Stimulated activated CD8-positive, alpha-beta memory T cell treated with anti-CD3 and anti-CD28 coated beads, Interleukin-7, amount 100 ng/mL, for 1 hour (primary cell): ENCODE measurements at places on chromosomes 3 and 15.

GRCh38 chr15:95497634-95498033, 832.9 kb upstream of the NR2F2 start:
- no peak for DNase-seq

GRCh38 chr3:53693451-53693850, 152.8 kb downstream of the CHDH start:
- no peak for DNase-seq

DNA sequence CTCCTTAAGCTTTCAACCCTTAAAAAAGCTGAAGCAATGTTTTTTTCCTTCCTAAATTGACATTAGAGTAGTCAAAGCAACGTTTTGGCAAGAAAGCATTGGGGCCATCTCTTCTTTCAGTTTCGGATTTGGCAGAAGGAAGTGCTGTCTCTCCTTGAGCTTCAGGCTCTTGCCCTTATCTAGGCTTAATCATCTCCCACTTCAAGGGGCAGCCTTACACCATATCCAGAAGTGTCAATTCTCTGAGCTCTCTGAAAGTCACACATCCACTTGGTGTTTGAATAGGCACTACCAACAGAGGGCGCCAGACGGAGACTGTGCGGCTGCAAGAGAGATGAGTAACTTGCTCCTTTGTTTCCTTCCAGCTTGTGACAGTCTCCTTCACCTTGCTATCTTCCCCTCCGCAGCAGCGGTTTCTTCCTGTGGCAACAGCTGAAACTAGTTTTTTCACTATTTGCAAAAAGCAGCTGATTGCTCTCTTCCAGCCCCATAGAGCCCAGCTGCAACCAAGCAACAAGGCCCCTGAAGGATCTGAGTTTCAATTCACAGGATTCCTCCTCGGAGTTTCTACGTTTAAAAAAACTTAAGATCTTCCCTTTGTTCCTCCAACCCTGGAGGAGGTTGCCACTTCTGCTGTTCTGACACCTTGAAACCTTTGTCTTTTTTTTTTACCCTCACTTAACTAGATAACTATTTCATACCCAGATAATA, 147.0 kb upstream of the SLCO3A1 start:
- DNase-seq = peak; percentile 55

DNA sequence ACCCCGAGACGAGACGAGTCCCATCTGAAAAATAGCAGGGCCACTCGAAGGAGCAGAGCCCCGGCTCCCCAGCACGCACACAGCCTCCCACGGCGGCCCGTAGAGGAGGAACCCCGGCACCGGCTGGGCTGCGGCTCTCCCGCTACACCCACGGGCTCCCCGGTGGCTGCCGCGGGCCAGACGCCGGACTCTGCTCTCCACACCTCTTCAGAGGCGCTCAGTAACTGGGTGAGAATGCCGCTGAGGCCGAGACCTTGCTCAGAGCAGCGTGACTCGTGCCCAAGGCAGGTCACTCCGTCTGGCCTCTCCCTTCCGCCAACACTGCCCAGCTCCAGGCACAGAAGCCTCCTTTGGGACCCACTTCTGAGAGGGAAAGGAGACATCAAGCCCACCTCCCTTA, 34.4 kb downstream of the TNK2 start:
- no peak for DNase-seq

DNA sequence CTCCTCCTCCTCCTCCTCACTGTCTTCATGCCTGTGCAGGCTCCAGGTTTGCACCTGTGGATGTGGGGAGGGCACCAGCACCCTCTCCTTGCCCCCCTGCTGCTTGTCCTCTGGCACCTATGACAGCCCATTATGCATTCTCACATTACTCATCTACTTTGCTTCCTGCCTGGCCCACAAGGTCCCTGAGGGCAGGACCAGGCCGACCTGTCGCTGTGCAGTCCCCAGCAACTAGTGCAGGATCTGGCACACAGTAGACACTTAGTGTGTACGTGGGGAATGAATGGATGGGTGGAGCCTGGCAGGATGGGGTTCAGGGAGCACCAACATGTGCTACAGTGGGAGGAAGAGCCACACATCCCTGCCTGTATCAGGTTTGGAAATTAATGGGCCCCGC, 58.3 kb upstream of the TMEM115 start:
- no peak for DNase-seq
